A549 (cell line): ENCODE measurements at places on chromosomes 1 and 21. TPM values are rescaled to one million over a fixed set of nuclear protein-coding genes. Genes with fewer than 3 reads are reported as not detected.

DNA sequence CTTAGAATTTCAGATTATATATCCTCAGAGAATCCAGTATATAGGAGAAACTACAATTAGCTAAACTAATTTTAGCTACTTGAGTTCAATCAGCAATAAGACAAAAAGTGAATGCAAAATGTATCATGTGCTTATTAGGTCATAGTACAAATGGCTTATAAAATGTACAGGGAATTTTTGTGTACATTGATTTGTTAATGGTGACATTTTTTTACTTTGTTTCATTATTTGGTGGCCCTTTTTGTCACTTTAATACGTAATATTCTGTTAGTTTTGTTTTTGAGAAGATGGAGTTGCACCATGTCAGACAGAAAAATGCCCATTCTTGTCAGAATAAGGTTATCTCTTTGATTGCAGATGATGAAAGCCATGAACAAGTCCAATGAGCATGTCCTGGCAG is 33.6 kb downstream of the CC2D1B start:
- no peak for DNase-seq

The PTCH2 gene
- 0.22 to 0.32 TPM (median 0.25 TPM) in 3 replicates for polyA plus RNA-seq

DNA sequence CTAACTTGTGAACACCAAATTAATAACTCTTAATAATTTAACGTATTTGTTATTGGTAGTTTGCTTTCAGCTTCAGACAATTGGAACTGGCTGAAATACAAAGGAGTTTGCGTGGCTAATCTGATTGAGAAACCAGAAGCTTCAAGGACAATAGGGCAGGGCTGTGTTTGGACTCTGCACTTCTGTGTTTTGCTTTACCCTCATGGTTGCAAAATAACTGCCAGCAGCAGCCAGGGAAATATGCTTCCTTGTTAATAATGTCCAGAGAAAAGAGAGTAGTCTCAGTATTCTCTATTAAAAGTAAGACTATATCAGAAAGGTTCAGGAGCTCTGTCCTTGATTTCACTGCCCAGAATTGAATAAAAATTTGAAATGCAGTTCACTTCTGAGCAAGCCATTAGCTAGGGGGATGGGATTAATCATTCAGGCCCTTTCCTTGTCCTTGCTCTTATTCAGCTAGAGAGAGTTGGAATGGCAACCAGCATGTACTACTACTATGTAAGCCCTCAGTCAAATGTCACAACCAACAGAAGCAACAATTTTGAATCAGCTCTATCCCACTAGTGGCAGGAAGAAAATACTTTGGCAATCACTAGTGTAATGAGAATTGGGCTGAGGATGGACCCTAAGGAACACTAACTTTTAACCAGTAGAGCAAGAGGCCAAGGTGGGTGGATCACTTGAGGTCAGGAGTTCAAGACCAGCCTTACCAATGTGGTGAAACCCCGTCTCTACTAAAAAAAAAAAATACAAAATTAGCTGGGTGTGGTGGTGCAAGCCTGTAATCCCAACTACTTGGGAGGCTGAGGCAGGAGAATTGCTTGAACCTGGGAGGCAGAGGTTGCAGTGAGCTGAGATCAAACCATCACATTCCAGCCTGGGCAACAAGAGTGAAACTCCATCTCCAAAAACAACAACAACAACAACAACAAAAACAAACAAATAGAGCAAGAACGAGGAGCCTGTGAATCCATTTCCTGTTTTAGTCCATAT is 76.8 kb downstream of the POU2F1 start:
- peak; percentile 33 for DNase-seq

DNA sequence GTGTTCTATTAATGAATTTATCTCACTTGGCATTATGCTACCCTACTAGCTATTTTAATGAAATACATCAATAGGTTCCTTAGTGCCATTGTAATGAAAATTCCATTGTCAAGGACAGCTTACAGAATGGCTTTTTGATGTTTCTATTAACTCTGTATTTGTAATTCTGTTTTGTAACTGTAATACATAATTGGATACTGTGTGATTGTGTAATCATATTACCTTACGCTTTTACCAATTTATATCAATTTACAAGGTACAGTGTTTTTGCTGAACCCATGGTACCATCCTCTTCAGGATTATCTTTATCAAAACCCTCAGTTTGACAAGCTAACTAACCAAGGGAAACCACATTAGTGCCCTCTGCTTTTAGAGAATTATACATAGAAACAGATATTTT is 277.9 kb downstream of the LRRC7 start:
- no peak for DNase-seq

- DNase-seq: no peak
Observed at GRCh38 chr1:34876406-34876805, 16.9 kb upstream of the SMIM12 start.

DNA sequence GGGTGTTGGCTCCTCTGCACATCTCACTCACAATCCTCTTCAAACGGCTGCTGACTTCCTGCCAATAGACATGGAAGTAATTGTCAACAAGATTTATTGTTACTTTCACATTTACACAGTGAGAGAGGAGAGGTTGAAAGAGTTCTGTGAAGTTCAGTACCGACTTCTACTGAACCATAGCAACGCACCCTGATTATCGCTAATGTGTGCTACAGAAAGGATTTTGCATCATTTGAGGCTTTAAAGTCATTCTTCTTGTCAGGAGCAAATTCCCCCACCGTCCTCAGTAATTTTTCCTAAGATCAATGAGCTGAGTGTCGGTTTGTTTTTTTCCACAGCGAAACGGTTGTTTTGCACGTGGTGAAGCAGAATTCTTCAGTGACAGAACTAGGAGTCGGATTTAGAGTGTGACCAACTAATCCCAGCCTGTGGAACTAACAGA is 361.0 kb downstream of the ADGRL2 start:
- DNase-seq: no peak

The TBX19 gene
- 0.97 to 1.0 TPM (median 0.98 TPM) in 3 replicates for polyA plus RNA-seq

GRCh38 chr21:17848228-17848627 is 29.1 kb upstream of the C21orf91 start:
- DNase-seq: no peak

DNA sequence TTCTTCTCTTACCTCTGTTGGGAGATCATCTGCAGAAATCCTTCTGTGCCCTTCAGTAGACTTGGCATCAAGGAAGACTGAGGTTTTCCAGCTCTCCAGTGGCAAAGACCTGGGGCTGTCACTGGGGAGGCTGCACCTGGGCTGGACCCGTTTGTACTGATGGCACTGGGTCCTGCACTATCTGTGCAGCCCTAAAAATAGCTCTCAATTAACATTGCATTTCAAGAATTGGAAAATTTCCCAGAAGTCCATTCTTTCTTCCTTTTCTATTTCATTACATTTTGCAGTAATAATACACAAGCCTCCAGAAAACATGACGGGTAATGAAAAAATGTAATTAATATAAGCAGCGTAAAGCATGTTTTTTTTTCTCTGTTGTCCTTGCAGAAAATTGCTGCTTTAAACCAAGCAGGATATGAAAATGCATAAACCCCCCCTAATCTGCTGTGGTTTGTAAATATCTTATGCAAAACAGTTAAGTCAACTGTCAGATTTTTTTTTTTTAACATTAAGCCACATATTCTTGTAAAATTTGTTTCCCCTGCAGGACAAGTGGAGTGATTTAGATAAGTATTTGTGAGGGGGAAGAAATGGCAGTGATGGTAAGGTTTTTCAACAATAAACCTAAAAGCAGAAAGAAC is 64.9 kb downstream of the LMO4 start:
- DNase-seq: no peak

DNA sequence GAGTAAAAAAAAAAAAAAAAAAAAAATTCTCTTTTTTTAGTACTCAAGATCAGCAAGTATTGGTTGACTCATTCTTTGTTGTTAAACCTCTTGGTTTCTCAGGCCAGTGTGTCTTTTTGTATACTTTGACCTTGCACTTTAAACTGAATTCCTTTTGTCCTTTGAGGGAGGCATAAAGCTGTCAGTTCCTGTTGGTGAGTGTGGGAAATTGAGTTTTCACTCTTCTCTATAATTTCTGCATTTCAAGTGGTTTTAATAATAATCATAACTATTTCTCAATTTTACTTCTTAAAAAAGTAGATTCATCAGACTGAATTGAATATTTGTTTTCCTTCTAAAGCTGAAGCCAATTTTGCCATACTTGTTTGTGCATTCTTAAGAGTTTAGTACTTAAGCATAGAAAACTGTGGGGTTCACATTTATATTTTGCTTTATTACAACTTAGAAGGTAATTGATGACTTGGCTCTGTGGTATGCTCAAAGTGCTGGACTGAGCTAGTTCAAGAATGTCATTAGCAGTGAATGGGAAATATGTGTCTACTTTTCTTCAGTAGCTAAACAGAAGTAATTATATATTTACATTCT is 43.4 kb downstream of the ITSN1 start:
- DNase-seq: no peak

DNA sequence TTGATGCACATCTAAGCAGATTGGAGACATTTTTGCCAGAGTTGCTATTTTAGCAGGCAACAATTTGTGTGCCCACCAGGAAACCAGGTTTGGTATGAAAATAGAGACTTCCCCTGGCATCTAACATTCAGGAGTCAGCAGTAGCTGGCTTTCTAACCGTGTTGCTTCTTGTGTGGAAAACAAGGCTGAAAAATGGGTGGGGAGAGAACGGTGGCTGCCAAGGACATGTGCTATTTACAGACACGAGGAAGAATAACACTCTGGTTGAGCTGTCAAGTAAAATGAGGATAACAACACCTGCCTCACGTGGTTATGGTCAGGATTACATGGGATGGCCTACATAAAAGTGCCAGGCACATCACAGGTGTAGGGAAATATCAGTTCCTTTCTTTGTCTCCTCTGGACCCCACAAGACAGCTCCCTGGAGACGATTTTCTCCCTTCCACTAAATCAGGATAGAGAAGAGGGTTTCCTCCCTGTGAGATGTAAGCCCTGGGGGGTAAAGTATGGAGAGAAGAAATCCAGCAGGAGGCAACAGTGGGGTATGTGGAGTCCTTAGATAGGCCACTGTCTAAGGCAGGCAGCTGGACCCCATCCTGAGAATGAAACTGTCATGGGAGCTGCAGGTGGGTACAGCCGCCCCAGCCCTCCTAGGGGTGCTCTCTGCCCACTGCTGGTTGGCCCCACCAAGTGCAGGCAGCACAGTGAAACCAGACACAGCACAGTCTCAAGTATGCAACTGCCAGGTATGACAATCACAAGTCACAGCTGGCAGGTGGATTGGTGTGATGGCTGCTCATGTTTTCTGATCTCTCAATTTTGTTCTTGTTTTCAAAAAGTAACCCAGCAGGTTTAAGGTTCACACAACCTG is 80.3 kb downstream of the TENT5C start:
- no peak for DNase-seq

- no peak for DNase-seq
Observed at GRCh38 chr1:198662821-198663220, 24.0 kb downstream of the PTPRC start.

- no peak for DNase-seq
Observed at GRCh38 chr21:21268061-21268471, 269.9 kb downstream of the NCAM2 start.

The GPA33 gene
- not detected in 3 replicates for polyA plus RNA-seq

The ARHGEF16 gene
- polyA plus RNA-seq: 2.7 to 3.2 TPM (median 3.0 TPM) in 3 replicates

DNA sequence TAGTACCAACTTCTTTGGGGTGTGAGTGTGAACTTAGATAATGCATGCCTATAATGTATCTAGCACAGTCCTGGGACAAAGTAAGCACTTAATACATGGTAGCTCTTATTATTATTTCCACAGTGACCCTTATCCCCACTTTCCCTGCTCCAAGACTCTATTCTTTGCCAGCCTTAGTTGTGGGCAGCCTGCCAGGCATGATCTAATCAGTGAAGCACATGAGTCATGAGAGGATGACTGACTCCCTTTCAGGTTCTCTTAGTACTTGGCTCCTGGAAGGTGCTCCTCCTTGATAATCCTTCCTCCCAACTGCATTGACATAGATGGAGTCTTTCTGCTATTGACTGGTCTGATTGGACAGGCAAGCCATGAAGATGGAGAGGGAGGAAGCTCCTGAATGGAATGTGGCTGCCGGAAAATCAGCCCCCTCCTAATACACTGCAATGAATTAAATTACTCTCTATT is 17.4 kb upstream of the GNG12 start:
- DNase-seq: peak; percentile 86

The KRTAP12-2 gene
- polyA plus RNA-seq: not detected in 3 replicates

GRCh38 chr1:247115545-247115944 is 11.4 kb upstream of the ZNF669 start:
- no peak for DNase-seq

GRCh38 chr1:198040880-198041279 is 115.9 kb upstream of the NEK7 start:
- DNase-seq: no peak

GRCh38 chr1:200738327-200738948 is at the start of gene CAMSAP2:
Gene CAMSAP2, plus strand, starts transcription at chr1:200738893. Its CDS starts 935 bp downstream, at chr1:200739828.
- peak; percentile 87 for DNase-seq

The ASPM gene
- 18.1 to 20.2 TPM (median 19.0 TPM) in 3 replicates for polyA plus RNA-seq

The ST6GALNAC5 gene
- not detected in 3 replicates for polyA plus RNA-seq

GRCh38 chr1:212774584-212774983 is 17.0 kb downstream of the NSL1 start:
- DNase-seq: no peak

DNA sequence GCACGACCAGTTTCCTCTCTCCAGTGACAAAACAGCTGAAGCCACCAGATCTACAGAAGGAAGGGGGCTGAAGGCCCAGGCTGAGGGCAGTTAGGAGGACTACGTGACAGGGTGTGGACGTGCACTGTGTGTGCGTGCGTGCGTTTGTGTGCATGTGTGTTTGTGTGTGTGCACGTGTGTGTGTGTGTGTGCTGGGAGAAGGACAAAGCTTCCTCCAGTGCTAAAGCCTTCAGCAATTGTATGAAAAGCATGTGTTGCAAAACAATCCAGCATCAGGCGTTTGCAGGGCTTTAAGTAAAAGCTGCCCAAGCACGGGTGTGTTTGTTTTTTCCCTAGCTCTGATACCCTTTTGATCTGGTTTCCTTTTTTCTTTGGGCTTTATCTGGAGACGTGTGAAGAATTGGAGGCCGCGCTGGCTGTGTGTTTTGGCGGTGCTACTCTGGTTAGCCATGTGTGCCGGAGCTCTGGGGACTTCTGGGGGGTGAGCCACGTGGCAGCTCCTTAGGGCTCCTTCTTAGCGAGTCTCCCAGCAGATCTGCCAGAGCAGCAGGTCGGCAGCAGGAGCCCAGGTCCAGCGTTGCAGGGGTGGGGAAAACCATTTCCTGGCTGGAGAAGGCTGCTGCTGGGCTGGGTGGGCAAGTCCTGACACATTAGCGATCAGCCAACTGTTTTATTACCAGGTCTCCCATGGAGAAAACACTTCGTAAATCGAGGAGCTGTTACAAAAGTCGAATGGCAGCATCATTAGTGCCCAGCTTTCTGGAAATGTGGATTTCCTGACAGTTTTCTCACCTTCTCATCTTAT is 73.4 kb downstream of the UCK2 start:
- no peak for DNase-seq

The SLC45A3 gene
- 2.5 to 3.4 TPM (median 3.3 TPM) in 3 replicates for polyA plus RNA-seq

GRCh38 chr1:1985375-1986050 is 18.1 kb downstream of the CFAP74 start:
- DNase-seq: no peak

The PIK3C2B gene
- 9.0 to 9.7 TPM (median 9.4 TPM) in 3 replicates for polyA plus RNA-seq

GRCh38 chr1:17198476-17199258 is 6.3 kb upstream of the PADI1 start:
- DNase-seq: no peak

GRCh38 chr21:16841975-16842695 is 670.7 kb upstream of the CXADR start:
- no peak for DNase-seq

GRCh38 chr1:119670898-119671297 is 22.8 kb upstream of the ZNF697 start:
- DNase-seq: no peak

GRCh38 chr1:60413091-60413490 is 339.5 kb upstream of the C1orf87 start:
- DNase-seq: no peak

The ETV3L gene
- polyA plus RNA-seq: not detected in 3 replicates

GRCh38 chr1:116913941-116914340 is 4.2 kb downstream of the PTGFRN start:
- DNase-seq: no peak

The ECE1 gene
- polyA plus RNA-seq: 40.5 to 53.2 TPM (median 45.7 TPM) in 3 replicates

The ELF3 gene
- 138 to 180 TPM (median 179 TPM) in 3 replicates for polyA plus RNA-seq
